ENCODE measurements at places on chromosomes 2 and 18.

DNA sequence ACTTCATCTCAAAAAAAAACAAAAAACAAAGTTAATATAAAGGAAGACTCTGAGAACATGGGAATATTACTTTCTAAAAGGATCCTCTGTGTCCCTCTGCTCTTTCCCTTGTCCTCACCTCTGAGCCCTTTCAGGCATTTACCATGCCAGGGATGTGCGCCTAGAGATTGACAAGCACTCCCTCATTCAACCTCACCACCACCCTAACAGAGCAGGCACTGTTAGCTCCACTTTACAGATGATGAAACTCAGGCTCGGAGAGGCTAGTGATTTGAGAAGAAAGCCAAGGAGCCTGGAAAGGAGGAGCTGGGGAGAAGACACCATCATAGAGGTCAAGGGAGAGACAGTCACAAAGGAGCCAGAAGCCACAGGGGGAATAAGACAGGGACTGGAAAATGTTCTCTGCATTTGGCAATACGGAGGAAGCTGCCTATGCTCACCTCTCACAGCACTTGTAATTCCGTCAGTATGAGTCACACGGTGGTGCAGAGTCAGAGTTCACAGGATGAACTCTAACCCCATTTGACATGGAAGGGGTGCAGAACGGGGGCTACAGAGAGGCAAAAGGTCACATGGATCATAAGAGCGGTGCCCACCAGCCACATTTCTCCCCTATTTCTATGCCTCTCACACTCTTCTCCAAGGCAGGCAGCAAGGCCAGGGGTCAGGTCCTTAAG lies 101.8 kb upstream of the NFU1 start:
- no peak for DNase-seq

- peak; percentile 39 for DNase-seq
Observed at GRCh38 chr2:207408086-207408794, 121.5 kb upstream of the CREB1 start.

DNA sequence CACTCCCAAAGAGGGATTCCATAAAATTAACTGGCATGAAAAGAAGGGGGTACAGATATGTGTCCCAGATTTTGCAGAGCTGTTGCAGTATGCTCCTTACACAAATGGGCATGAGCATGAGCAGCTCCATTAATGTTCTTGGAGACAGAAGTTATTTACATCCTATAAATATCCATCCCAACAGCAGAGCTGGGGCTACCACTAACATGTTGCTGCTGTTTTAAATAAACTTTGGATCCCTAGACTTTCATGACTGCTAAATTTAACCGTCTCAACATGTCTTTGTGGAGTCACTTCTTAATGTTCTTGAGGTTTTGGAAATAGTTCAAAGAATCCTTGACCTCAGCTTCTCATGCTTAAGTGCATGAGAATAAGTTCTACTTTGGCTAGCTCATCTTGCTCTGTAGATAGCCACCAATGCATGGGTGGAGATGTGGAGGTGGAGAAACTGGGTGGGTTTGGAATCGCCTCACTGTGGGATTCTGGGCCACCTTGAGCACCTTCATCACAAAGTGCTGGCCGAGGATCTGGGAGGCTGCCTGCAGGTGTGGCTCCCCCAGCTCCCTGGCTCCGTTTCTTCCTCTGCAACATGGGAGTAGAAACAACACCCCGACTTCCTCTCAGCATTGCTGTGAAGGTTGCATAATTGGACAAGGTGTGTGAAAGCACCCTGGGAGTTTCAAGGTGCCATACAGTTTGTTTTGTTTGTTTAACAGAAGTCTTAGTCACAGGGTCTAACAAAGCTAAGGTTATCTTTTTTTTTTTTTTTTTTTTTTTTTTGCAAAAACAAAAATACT lies 307.2 kb downstream of the MYCN start:
- DNase-seq = no peak

DNA sequence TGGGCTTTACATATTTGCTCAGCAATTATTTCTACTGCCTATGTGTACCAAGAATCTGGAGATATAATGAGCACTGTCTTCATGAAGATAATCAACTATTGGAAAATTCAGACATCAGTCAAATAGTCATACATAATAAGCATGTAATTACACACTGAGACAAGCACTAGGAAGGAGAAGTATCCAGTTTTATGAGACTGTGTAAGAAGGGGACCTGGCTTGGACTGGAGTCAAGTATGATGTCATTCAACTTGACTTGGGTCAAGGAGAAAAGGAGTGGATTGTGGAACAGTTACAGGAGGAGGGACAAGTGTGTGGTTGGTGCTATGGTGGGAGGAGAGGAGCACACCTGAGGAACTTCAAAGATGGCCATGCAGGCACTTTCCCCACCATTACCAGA lies 419.8 kb upstream of the TRIB2 start:
- DNase-seq = no peak

DNA sequence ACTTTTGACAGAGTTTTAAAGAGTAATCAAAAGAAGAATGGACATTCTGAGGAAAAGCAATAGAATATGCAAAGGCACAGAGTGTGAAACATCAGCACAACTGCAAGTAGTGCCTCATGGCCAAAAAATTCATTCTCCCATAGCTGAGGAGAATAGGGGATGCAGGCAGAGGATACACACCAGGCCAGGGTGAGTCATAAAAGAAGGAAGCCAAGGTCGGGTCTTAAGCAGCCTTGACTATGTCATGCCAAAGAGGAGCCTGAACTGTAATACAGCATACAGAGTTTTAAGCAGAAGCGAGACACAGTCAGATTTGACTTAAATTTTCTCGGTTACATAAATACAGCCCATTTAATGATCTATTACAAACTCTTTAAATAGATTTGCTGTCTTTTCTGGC lies 165.0 kb downstream of the LNPK start:
- peak; percentile 93 for DNase-seq

DNA sequence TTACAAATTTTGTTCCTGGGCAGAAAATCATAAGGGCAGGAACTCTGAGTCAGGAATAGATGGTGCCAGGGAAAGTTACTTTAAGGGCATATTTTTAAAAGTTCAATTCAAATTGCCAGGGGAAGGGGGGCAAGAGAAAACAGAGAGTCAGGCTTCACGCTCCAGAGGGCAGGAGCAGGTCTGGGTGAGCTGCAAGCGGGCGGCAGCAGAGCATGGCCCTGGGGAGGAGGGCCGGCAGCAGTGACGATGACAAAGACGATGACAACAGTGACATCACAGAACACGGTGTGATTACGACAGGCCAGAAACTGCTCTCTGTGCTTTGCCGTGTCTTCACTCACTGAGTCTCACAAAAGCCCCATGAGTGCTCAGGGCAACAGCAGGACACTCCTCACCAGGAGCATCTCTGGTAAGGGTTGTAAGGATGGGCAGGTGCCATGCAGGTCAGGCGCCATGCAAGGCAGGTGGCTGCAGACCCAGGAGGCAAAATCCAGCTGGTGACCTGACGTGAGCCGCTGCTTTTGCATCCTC lies 23.3 kb downstream of the CHST10 start:
- DNase-seq = no peak

DNA sequence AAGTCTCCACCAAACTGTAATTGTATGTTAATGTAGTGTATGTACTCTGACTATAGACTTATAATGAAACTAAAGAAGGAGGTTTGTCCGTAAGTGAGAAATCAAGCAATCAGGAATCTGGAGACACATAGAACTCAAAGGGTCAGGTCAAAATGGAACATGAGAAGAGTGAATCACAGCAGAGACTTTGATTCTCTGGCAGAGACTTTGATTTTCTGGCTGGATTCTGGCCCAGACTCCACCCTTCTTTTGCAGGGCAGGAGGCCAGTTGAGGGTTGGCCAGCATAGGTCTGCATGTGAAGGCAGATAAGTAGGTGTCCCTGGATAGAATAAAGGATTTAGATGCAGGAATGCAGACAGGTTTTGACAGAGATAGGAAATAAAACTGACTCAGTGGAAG lies 11.0 kb upstream of the NCKAP5 start:
- peak; percentile 43 for DNase-seq

- no peak for DNase-seq
Observed at GRCh38 chr18:59068276-59069071, 71.2 kb upstream of the SEC11C start.

DNA sequence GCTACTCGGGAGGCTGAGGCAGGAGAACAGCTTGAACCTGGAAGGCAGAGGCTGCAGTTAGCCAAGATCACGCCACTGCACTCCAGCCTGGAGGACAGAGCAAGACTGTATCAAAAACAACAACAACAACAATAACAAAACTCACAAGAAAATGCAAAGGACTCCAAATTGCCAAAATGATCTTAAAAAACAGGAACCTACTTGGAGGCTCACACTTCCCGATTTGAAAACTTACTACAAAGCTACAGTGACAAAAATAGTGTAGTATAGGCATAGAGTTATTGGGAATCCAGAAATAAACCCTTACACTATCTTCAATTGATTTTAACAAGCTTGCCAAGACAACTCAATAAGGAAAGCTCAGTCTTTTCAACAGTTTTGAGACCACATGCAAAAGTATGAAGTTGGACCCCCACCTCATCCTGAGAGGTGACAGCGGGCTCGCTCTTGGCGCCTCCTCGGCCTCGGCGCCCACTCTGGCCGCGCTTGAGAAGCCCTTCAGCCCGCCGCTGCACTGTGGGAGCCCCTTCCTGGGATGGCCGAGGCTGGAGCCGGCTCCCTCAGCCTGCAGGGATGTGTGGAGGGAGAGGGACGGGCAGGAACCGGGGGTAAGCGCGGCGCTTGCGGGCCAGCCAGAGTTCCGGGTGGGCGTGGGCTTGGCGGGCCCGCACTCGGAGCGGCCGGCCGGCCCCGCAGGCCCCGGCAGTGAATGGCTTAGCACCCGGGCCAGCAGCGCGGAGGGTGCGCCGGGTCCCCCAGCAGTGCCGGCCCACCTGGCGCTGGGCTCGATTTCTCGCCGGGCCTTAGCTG lies 18.3 kb upstream of the ACVR2A start:
- DNase-seq = no peak

- DNase-seq = no peak
Observed at GRCh38 chr2:59889305-59889704, 664.1 kb downstream of the BCL11A start.

DNA sequence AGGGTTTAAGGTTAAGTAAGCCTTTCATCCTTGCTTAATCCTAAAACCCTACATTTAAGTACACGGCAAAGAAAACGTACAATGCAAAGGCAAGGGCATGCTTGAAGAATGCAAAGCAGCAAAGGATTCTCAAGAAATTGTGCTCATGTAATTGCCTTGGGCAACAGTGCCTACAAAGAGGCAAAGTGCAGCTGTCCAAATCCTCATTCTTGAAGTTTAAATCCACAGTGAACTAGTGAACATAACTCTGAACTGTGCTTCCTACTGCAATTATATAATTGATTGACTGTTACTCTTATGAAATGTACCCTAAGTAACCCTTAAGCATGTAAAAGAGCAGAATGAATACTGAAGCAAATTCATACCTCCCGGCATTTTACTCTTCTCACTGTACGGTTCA lies 85.4 kb downstream of the MAP3K20 start:
- DNase-seq = no peak

DNA sequence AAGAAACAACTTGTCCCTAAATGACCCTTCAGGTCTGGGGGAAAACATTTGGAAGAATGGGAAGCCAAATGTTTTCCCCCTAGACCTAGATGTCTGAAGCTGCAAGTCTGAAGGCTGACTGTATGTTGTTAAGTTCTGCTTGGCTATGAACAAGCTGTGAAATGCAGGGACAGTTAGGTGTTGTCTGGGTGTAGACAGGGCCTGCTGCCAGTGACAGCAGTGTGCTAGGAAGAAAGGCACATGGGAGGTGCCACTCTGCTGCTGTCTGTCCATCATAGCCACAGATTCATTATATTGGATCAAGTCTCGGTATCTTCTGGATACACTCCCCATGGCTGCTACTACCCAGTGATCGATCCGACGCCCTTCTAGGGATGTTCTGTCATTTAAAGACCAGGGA lies 265.9 kb upstream of the PXDN start:
- no peak for DNase-seq

DNA sequence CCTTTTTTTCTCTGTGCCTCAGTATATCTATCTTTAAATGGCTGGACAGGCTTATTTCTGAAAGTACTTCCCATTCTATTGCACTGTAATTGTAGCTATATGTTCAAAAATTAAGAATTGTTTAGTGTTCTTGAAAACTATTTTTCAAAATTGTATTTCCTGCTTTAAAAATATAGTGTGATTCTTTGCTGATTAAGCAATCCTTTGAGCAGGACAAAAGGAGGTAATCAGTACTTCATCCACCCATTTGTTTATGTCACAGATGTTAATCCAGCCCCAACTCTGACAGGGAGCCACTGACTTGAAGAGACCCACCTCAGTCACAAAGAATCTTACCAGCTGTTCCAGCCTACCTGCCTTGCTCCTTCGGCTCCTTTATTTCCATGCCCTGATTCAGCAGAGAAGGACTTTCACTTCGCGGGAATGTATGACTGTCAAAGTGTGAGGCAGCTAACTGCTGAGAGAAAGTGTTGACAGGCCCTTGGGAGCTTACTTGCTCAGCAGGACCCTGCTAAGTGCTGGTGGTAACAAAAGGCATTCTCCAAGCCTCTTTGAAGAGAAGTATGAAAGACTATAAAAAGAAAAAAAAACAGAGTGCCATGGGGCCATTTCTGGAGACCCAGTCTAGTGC lies 393.3 kb upstream of the CYRIA start:
- no peak for DNase-seq

DNA sequence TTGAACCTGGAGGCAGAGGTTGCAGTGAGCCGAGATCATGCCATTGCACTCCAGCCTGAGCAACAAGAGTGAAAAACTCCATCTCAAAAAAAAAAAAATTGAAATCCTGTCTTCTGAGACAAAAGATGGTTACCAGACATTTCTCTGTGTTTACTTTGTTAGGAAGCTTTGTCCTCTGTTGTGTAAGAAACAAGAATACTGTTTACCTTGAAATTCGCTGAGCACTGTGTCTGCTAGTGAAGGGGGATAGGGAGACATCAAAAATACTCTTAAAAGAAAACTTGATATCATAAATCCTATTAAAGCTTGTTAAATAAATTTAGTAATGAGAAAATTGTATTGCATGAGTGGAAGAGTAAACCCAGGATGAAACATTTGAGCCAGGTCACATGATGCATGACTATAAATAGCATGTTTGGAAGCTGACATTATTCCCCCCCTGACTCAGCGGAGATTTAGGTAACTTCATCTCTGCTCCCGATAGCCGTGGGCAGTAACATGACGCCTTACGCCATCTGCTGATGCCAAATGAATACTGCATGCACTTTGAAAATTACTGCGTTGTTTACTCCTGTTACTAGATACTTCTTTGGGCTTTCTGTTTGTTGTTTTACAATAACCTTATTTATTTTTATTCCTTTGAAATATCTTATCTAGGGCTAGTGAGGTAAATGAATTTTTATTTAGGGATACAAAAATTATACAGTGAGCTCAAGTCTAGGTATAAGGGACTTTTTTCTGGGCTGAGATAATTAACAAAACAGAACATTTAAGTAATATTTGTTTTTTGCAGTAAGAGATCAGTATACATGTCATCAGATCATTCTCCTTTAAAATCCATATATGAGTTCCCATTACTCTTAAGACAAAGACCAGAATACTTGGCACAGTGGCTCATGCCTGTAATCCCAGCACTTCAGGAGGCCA lies 134.9 kb downstream of the MAP3K20 start:
- DNase-seq = peak; percentile 94
